Urinary bladder (tissue), 4 donors: ENCODE measurements at places on chromosomes 7 and 10.

GRCh38 chr10:14608381-14609001 is 166.2 kb downstream of the FAM107B start:
- no peak for DNase-seq

- DNase-seq: no peak
Observed at GRCh38 chr7:18086165-18087025, 58.7 kb upstream of the PRPS1L1 start.

- no peak for DNase-seq
Observed at GRCh38 chr7:141974831-141975230, 1.3 kb upstream of the TAS2R38 start.

- DNase-seq: no peak
Observed at GRCh38 chr7:14583518-14583917, 319.0 kb downstream of the DGKB start.

DNA sequence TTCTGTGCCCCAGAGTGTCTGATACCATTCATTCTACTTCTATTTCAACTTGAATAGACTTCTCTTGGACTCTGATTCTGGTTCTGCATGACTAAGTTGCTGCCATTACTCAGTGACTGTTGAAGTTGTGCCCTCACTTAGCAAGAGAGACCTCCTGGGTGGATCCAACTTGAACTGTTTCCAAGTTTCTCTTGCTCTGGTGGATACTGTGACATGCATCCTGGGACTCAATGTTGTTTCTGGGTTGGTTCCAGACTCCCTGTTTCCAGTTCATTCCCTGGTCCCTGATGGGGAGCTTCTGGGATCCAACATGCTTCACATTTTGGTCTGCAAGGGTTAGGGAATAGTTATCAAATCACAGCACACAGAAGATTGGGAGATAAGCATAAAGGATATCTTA is 26.2 kb upstream of the PRPF18 start:
- no peak for DNase-seq

DNA sequence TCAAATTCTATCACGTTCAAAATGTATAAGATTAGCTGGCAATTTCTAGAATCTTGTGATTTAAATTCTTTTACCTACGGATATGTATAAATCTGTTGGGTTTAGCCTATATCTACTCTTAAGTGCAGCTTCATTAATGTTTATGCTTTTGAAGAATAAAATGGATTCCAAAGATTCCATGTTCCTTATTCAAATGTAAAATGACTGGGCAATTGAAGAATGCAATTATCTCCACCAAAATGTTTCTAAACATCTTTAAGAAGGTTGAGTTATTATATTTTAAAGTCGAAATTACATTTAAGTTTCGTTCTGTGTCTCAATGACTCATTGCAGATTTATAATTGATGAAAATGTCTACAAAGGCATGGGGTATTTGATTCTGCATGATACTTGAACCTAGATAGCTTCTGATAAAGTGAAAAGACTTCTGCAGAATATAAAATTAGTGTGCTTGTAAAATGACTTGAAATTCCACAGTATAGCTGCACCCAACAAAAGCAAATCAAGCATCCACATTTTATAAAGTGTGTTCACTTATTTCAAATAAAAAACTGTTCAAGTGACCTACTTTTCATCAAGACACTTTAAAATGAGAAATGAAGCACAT is 697.0 kb upstream of the PCDH15 start:
- DNase-seq: no peak
